NCI-H226 (cell line): ENCODE measurements at places on chromosomes 5 and 9.
A peak's percentile ranks its signal among the peaks of the same experiment; 100 is the strongest.

DNA sequence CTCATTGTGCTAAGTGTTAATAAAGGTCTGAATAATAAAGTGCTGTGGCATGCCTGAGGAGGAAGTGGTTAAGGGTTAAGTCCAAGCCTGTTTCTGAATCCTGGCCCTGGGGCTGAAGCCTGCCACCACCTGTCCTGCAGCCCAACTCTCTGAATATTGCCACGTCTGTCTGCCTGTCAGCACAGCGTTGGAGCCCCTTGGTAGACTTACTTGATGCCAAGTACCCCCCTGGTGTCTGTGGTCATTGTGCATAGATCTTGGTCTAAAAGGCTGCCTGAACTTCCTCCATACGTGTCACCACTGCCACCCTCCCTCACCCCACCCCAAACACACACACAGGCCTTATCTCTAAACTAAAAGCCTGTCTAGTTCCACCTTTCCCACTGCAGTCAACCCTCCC lies 35.4 kb upstream of the SLC2A8 start:
- DNase-seq: no peak

GRCh38 chr5:32230356-32231099 lies 56.4 kb upstream of the GOLPH3 start:
- DNase-seq: no peak

- peak; percentile 71 for DNase-seq
These were observed 102.1 kb upstream of the RANBP3L start for GRCh38 chr5:36403632-36404311.

DNA sequence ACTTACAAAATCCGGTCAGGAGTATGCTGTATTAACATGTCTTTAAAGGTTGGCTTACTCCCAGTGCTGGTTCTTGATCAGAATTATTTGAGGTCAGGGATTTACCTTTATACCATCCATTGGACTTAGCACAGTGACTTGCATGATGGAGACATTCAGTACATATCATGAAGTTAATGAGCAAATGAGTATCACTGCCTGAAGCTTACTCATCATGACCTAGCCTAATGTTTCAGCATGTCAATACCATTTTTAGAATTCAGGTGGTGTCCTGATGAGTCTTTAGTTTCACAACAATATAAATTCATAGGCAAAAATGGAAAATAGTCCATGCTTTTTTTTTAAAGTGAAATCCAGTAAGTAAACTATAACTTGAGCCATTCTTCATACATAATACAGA lies 226.0 kb upstream of the C9orf72 start:
- no peak for DNase-seq

DNA sequence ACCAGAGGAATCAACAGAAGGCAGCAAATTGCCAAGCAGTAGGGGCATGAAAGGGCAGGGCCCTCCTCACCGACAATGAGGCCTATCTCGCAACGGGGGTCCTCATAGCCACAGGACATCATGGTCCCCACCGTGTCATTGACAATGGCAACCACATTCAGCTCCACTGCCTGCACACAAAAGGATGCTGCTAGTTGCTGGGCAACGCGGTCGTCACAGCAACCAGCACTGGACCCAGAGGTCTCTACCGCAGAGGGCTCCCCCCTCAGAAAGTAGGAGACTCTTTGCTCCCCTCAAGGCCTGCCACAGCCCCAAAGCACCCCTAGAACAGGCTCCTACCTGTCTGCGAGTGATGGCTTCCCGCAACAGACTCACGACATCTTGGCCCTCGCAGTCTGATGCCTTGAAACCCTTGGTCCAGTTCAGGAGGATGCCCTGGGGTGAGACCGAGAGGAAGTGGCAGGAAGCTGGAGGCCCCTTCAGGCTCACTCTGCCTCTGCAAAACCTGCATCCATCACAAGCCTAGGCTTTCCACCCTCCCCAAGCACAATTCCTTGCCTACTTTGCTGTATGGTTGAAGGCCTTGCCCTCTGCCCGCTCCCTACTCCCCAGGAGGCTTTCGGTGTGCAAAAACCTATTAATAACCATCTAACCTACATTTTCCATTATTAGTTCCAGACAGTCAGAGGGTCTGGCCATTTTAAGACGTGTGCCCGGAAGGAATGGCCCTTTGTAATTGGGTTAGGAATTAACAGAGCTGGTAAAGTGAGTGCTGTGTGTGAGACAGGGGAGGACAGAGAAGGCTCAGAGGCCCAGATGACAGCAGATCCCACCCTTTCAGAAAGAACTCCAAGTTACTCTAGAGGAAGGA lies 15.2 kb downstream of the HK3 start:
- no peak for DNase-seq

GRCh38 chr5:95581576-95581975 lies 26.7 kb downstream of the ARSK start:
- no peak for DNase-seq

- DNase-seq: no peak
These were observed 229.9 kb downstream of the DOCK8 start for GRCh38 chr9:444528-444927.

DNA sequence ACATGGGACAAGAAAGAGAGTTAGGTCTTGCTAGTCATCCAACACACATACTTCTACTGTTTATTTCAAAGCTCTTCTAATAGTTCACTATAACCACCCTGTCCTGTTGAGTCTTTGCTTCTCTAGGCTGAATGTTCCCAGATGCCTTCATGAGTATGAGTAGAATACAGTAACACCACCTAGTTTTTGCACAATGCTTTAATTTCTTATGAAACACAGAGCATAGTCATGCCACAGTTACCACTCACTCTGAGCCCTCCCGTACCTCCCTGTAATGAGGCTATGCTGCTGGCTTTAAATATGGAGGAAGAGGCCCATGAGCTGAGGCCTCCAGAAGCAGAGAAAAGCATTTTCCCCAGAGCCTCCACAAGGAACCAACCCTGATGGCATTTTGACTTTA lies 75.0 kb upstream of the SLC1A3 start:
- no peak for DNase-seq

DNA sequence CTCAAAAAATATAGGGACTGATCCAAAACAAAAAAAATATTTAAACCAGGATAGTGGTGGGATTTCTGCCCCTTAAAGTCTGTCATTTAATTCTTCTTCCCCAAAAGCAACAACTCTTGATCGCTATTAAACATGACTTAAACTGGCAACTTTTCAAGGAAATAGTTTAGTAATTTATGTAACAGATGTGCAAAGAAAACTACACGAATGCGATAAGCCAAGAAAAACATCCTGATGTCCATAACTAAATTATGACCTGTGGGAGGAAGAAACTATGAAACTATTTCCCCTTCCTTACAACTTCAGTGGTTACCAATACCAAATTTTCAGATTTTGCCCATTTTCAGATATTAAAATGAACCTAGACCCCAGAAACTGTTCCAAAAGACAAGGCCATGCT lies 31.5 kb downstream of the CLINT1 start:
- DNase-seq: no peak

- DNase-seq: peak; percentile 40
These were observed 45.2 kb upstream of the SHOC1 start for GRCh38 chr9:111839987-111840386.

GRCh38 chr5:87120518-87121303 lies 147.0 kb upstream of the RASA1 start:
- peak; percentile 90 for DNase-seq

DNA sequence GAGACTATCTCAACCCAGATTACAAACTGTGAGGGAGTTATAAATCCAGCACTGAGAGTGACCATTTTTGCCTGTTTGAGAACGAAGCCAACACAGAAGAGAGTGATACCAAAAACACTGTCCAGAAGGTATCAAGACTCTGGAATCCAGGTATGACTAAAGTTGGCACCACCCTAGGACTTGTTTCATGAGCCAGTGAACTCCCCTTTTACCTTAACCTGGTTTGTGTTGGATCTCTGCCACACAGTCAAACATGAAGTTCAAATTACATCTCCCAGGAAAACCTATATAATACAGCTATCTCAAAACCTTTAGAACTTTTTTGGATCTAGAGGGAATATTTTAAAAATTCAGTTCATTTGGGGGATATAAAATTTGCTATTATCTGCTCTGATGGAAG lies 11.4 kb downstream of the ZBTB5 start:
- no peak for DNase-seq

- no peak for DNase-seq
These were observed 566.6 kb upstream of the MEF2C start for GRCh38 chr5:89449392-89450148.

- peak; percentile 81 for DNase-seq
These were observed 306.7 kb downstream of the NR2F1-AS1 start for GRCh38 chr5:93274291-93274690.

- no peak for DNase-seq
These were observed 22.1 kb upstream of the LPCAT1 start for GRCh38 chr5:1545805-1546355.

DNA sequence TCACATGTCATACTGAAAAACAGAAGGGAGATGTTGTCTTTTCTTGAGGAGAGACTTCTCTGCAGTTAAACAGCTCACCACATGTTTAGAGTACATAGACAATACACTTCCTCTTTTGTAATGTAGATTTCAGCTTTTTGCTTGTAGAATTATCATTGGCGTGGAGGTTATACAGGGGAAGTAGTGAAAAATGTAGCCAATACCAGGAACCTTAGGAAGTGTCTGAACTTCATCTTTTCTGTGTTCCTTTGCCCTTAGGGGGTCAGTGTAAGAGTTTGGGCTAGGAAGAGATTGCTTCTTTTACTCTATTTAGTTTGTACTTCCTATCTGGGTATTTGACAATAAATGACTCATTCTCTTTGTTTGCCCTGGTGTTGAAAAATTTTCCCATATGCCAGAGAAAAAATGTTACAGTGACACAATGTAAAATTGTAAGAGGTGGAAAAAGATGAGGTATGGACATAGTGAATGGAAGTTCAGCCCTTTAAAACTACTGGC lies 21.0 kb upstream of the CDKN2B start:
- DNase-seq: peak; percentile 52

DNA sequence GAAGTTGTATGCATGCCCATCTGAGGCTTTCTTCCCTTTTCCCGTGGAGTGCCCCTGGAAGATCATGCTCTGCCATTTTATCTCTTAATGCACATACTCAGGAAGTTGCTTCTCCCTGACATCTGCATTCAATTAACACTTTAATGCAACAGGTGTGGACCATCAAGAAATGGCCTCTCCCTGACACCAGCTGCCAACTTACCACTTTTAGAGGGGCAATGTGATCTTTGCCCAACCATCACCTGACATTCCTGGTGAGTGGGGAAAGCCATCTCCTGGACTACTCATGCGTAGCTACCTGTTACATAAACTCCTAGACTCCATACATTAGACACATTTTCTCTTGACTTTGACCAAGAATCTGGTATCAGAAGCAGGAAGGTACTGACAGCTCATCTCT lies 1450.4 kb upstream of the CDH9 start:
- DNase-seq: no peak

GRCh38 chr5:90901261-90901660 lies 342.7 kb downstream of the ADGRV1 start:
- DNase-seq: no peak

DNA sequence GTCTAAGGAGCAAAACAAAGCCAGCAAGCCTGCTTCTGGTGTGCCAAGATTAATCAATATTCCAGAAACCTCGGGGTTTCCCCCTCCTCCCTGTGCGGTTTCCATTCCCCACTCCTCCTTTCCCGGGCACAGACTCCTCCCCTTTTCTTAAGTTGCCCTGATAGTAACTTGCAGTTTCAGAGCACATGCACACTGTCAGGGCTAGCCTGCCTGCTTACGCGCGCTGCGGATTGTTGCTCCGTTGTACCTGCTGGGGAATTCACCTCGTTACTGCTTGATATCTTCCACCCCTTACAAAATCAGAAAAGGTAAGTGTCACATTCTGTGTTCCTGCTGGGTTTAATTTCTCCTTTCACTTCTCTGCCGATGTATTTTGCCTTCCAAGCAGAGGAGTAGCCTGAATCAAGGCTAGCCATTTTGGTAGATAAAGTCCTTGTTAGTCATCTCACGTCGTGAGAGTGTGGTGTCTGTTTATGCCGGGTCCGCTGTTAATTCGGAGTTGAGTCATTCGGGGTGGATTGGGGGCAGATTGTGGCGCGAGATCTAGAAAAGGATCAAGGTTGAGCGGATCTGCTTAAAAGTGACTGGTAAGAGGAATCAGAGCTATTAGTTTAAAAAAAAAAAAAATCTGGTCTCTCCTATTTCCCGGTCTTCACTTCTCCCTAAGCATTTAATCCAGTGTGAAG lies at the start of gene SLC1A3:
TSS of gene SLC1A3 (plus strand) at position 179 of the 686 bp plus-strand sequence. CDS start 1,818 bp downstream, outside the sequence.
- DNase-seq: peak; percentile 73

DNA sequence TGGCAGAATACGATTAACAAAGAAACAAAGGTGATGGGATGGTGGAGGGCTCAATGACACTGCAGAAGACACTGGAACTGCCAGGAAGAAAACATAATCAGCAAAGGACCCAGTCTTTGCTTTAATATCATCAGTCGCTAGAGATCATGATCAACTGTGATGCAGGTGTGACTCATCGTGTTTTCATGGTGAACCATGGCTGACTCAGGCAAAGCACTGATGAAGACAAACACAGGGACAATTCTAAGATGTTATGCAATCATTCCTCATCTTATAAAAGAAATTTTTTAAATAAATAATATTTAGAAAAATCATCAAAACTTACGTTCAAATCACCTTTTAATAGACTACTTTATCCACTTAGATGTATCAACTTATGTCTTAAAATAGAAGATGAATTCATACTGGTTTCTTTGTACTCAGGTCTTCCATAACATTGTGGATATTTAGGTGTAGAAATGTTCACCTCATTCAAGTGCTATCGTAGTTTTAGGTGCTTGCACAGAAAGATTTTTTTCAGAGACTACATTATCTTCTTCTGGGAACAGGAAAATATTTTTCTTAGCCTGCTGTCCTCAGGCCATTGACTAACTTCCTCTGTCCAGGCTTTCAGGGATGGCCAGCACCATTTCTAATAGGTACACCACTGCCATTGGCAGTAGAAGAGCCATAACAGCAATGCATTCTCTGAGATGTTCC lies 673.4 kb upstream of the MEF2C start:
- peak; percentile 63 for DNase-seq

DNA sequence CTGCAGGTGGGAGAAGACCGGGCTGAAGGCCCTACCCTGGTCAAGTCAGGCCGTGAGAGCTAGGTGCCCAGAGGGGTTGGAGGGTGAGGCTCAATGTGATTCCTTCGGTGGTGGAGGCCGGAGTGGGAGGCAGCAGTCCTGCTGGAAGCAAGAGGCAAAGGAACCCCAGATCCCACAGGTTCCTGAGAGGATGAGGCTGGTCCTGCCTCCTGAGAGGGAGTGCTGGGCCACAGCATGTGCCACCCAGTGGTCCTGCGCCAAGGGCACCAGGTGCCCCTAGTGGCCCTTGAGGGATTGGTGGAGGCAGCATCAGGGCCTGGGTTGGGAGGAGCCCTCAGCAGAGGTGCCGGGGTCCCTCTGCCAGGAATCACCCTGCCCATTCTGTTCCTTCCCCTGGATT lies 59.1 kb downstream of the BARX1 start:
- no peak for DNase-seq

DNA sequence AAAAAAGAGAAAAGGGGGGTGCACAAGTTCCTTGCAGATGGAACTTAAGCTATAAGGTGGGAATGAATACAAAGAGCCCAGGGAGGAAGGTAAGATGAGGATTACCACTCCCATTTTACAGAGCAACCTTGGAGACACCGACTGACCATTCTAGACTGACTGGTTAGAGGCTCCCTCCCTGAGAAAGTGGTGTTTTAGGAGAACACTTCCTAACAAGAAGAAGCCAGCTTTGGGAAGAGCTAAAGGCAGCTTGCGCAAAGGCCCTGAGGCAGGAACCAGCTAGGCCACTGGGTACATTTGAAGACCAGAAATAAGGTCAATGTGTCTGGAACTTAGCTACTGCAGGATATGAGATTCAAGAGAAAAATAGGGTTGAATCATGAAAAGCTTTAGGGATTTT lies 38.6 kb downstream of the SPARC start:
- DNase-seq: no peak
